KBM-7 (cell line): ENCODE measurements at places on chromosomes 5 and 9.

GRCh38 chr5:103232393-103232999, 26.1 kb upstream of the MACIR start:
- DNase-seq: peak; percentile 53

GRCh38 chr9:134636149-134636507, 5.5 kb upstream of the COL5A1 start:
- no peak for DNase-seq

DNA sequence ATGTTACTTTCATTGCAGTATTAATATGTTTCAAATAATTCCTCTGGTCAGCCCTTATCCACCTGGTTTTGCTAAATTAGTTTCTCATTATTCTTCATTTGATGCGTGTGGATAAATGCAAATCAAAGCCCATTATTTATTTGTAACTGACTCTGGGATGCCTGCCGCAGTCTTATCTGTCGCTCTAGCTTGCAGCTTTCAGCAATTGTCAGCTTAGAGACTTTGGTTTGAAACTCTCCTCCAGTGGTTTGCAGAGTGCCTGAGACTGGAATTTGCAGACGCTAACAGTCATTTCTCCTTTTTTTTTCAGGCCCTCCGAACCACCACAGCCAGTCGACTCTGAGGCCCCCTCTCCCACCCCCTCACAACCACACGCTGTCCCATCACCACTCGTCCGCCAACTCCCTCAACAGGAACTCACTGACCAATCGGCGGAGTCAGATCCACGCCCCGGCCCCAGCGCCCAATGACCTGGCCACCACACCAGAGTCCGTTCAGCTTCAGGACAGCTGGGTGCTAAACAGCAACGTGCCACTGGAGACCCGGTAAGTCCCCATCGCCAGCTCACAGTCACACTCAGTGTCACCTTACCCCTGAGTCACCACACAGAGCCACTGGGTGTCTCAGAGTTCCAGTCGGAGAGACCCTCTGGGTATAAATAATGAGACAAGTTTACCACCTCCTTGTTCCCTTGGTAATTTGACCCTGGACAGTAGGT, 339.0 kb upstream of the WWC1 start:
- DNase-seq: no peak

DNA sequence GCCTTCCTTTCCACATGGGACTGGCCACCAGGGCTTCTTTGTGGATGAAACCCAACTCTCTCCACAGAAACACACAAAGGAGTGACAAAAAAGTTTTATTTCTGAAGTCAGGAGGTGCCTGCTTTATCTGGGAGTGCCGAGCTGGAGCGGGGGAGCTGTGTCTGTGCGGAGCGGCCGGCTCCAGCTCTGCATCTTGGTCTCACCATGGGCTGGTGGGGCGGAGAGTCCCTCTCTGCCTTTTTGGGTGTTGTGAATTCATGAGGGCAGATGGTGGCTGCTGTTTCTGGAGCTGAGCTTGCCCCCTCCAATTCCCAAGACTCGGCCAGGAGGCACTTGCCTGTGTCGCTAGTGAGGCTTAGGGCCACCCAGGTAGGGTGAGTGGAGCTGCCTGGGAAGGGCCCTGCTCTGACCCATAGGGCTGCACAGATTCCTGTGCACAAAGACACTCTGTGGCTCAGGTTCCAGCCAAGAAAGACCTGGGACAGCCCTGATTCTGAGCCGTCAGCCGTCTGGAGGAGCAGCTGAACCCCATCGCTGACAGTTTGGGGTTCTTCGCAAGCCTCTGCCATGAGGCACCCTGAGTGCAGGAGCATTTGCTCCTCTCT, 1.4 kb downstream of the DBH start:
- DNase-seq: no peak

- no peak for DNase-seq
Observed at GRCh38 chr5:167944121-167944852, 347.2 kb upstream of the WWC1 start.

DNA sequence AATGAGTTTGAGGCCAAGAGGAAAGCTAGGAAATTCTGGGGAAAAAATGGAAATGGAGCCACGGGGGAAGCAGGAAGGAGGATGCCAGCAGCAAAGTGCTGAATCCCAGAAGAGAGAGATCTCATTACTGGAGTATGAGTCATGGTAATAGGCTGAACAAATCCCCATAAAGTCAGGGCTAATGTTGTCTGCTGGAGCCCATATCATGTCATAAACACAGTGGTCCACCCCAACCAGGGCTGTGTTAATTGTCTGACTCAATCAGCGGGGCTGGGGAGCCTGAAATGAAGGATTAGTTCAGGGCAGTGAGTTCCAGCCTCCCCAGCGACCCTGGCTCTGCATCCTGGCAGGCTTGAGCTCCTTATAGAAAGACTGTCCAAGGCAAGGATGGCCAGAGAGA, 68.8 kb downstream of the TLR4 start:
- DNase-seq: no peak

- no peak for DNase-seq
Observed at GRCh38 chr9:98404237-98404636, 148.8 kb upstream of the TBC1D2 start.

DNA sequence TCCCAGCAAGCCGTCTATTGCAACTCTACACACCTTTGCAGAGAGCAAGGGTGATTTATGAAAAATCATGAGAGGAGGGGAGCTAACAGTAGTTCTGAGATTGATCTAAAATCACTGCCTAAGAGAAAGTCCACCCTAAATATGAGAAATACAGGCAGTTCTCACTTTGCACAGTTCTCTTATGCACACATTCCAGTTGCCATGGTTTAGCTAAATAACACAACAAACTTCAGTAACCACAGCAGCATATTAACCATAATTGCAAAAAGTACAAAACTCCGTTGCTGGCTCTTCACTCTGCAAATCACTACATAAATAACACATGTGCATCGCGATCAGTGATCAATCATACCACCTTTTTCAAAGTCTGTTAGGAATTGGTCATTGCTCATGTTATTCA, 31.1 kb downstream of the PGGT1B start:
- no peak for DNase-seq

GRCh38 chr9:88747768-88748167, 212.8 kb downstream of the NXNL2 start:
- DNase-seq: no peak

GRCh38 chr5:135208555-135208902, 174.5 kb upstream of the PITX1 start:
- DNase-seq: no peak

DNA sequence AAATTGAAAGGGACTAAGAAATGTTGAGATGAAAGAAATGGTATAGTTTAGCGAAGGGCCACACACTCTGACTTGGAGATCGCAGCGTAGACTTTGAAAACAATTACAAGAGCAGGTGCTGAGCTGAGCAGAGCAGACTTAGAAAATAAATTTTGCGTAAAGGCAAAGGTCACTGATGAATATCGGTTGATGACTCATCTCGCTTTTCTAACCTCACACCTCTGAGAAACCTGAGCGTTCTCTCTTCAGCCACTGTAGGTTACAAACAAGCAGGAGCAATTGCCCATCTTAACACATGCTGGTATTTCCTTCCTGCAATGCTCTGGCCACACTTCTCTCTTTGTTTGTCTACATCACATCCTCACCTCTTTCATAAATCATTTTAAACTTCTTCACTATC, 190.6 kb upstream of the C9orf72 start:
- DNase-seq: no peak

DNA sequence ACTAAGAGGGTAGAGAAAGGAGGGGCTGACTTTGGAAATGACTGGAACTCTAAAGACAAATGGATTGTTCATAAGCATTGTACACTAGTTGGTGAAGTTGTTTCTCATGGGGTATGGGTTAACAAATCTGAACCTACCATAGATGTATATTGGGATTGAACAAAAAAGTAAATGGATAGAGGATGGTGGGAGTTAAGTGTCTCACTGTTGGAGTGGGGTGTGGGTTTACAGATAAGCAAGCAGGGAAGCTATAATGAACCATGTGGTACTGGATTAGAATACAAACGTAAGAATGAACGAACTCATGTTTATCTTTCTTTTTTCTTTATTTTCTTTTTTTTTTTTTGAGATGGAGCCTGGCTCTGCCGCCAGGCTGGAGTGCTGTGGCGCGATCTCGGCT, 17.8 kb downstream of the GNG10 start:
- no peak for DNase-seq

DNA sequence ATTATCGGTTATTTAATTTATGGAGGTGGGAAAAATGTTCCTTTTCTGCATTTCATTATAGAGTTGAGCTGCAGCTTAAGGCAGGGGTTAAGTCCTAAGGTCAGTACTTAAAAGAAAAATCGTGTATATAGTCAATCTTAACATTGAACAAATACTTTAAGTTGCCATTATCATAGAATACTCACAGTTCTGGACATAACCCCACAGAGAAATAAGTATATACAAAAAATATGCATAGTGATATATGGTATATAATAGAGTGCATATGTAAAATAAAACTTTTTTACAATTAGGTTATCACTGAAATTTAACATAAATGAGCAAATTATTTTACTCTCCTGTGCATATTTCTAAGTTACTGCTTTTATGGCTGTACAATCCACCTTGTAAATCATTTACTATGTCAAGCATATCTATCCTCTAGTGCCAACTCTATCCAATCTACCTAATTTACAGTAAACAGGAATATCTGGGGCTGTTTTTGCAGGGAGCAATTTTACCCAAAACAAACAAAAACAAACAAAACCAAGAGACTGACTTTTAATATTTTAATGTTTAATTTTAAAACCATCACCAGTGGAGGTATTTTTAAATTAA, 28.8 kb downstream of the TTC39B start:
- no peak for DNase-seq

DNA sequence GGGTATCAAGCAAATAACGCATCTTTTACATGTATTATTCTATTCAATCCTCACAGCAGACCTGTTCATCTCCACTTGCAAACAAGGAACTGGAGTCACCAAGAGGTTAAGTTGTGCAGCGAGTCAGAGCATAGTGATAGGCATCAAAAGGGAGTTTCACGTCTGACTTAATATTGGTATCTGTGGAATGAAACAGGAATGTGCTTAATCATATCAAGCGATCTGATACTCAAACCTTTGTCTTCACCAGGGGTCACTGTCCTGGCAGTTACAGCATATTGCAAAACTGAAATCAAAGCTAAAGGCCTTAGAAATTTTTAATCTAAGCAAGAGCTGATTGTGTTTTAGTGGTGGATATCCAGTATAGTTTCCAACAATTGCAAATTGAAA, 271.6 kb downstream of the PLK2 start:
- DNase-seq: no peak
